Left renal pelvis (tissue), 4 donors: ENCODE measurements at places on chromosomes 7 and 10.

DNA sequence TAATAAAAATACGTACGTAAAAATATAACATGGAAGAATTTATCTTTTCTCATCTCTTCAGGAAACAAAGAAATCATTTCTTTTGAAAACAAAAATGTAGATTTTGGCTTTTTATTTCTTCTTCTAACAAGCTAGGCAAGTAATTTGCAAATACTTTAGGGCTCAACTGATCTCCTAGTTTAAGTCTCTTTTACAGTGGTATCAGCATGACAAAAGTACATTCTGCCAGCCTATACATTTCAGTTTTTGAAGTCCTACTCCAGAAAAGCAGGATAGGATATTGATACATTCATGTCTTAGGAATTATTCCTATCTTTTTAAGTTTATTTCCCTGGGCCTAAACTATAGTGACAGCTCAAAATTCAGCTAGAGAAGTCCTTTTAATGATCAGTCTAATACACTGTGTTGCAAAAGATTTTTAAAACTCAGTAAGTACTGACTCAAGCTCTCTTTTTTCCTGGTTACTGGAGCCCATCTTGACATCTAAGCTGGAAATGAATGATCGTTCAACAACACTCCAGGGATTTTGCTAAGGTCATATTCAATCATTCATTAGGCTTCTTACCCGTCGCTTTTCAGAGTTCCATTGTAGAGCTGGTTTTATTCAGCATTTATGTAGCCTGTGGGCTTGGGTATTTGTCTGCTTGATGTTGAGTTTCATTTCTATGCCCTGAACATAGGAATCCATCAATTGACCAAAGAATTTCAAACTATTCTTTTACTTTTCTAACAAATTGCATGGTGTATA is 12.2 kb upstream of the FAM53B start:
- no peak for DNase-seq

GRCh38 chr7:77450613-77451012 is 34.5 kb upstream of the GSAP start:
- DNase-seq, result no peak

GRCh38 chr10:119439922-119440321 is 102.6 kb downstream of the RGS10 start:
- DNase-seq, result no peak

DNA sequence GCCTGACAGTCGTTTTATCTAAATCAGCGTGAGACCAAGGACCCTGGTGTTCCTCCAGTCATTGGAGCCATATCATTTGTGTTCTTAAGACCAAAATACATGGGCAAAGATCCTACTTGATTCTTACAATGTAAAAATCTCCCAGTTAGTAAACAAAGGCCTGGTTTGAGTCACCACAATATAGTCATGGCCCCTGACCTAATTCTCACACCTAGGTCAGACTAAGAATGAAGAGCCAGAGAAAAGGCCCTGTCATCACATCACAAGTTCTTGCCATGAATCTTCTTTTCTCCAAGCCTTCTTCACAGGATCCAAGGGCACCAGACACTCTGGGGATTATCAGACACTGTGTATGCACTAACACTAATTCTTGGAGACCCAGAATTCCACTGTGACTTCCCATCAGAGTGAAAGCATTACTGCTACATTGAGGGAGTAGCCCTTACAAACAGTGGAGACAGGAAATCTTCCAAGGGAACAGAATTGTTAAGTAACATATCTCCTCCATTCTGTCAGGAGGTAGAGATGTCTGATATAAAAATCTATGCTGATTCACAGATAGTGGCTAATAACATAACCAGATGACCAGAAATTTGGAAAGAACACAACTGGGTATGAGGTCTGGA is 7.6 kb upstream of the ERVW-1 start:
- no peak for DNase-seq

GRCh38 chr10:129745186-129745750 is 218.8 kb downstream of the EBF3 start:
- DNase-seq, result no peak

DNA sequence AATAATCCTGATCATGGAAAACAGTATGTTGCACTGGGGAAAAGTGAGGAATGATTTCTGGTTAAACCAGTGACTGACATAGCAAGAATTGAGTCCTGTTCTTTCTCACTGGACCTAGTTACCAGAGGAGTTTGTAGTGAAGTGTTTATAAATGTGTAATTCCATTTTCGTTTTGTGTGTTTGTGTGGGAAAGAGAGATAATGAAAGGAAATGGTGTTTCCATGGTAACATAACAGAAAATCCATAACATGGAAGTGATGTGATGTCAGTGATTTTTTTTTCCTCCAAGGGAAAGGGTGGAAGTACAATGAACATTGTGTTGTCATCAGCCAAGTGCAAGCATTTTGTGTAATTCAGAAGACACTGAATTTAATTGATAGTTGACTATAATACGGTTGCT is 283.9 kb downstream of the PLXDC2 start:
- DNase-seq, result no peak

DNA sequence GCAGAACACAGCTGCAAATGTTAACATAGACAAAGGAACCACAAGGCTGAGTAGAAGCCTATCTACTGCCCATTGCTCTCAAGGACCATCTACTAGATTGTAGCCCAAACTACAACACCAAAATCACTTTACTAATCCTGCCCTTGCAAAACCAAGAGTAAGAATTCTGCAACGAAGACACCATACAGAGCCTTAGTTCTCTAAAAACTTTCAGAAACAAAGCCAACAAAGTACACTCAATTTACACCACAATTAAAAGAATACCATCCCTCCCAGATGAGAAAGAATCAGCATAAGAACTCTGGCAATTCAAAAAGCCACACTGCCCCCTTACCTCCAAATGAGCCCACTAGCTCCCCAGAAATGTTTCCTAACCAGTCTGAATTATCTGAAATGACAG is 294.3 kb downstream of the CTNNA3 start:
- DNase-seq, result no peak

DNA sequence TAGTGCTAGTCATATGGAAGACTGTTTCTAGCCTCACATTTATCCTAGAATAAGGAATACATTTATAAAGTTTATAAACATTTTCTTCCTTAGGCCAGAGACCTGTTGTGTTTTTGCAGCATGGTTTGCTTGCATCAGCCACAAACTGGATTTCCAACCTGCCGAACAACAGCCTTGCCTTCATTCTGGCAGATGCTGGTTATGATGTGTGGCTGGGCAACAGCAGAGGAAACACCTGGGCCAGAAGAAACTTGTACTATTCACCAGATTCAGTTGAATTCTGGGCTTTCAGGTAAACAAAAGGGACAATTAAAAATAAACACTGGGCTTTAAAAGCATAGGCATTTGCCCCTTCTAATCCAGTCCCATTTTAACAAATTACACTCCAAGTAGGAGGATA is 4.2 kb downstream of the LIPF start:
- DNase-seq, result no peak

DNA sequence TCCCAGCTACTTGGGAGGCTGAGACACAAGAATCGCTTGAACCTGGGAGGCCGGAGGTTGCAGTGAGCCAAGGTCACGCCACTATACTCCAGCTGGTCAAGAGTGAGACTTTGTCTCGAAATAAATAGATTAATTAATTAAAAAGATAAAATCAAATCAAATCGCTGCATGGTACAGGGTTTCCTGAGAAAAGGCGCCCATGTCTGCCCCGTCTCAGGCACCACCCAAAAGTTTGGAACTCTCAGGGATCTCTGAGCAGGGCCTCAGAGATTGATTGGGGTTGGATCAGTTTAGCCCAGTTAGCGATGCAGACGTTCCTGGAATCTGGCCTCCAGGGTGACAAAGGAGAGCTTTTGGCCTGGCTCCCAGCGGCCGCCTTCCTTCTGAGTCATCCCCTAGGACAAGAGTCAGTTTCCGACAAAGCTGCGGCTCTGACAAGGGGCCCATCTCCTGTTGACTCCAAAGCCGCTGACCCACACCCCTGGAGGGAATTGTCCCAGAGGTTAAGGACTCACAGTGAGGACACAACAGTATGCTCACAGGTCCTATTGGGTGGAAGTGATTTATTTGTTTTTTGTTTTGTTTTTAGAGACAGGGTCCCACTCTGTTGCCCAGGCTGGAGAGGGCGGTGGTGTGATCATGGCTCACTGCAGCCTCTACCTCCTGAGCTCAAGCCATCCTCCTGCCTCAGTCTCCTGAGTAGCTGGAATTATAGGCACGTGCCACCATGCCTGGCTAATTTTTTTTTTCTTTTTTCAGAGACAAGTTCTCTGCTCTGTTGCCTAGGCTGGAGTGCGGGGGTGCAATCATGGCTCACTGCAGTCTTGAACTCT is 6.8 kb downstream of the ORAI2 start:
- no peak for DNase-seq

DNA sequence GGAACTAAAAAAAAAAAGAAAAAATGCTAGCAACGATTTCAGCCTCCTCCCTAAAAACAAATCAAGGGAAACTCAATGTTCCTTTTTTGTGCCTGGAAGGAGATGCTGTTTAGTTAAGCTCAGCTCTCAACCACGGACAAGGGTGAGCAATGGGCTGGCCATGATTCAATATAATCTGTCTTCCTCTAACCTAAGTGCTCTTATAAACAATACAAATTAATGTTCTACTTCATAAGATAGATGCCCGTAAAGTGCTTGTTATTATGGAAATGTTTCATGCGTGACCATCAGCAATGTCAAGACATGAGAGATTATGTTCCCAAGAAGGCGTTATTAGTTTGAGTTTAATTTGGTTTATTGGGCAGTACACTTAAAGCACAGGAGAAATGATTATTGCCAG is 320.3 kb downstream of the SFMBT2 start:
- no peak for DNase-seq

DNA sequence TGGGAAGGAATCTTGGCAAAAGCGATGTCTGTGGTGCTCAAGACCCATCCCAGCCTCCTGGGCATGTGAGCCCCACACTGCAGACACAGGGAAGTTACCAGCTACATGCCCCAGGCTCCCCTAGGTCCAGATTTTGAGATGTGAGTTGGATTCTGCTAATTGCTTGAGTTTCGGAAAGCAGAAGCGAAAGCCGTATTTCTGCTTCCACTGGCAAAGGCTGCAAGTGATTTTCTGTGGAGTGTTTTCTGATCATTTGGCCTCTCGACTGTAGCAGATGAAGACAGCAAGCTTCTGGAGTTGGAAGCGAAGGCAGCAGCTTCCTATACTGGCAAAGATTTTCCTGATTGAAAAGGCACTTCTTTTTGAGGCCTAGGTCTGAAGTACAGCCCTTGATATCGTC is 29.6 kb downstream of the ANKRD16 start:
- no peak for DNase-seq

GRCh38 chr7:30841025-30841735 is 70.0 kb downstream of the MINDY4 start:
- DNase-seq, result no peak

DNA sequence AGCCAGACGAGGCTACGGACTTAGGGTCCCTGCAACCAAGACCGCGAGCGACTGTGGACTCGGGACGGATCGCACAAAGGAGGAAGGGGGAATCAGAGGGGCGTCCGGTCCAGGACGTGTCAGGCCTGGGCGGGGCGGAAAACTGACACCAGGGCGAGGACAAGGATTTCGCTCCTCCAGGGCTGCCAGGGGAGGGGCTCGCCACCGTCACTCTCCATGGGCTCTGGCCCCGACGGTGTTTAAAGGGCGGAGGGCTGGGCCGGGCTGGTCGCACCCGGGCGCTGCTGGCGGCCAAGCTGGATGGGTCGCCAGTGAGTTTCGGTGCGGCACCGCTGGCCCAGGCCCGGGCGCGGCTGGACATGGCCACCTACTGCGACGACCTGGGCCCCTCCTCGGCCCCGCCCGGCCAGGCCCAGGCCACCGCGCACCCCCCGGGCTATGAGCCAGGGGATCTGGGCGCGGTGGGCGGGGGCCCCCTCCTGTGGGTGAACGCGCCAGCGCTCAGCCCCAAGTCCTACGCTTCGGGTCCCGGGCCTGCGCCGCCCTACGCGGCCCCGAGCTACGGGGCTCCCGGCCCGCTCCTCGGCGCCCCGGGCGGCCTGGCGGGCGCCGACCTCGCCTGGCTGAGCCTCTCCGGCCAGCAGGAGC is at the start of gene FOXI2:
TSS of gene FOXI2 (plus strand) at position 271 of the 648 bp plus-strand sequence. CDS start at position 360, 89 bp downstream.
- DNase-seq, result no peak

GRCh38 chr10:69065406-69066361 is 22.2 kb upstream of the SRGN start:
- DNase-seq, result no peak

- DNase-seq, result no peak
Observed at GRCh38 chr7:138164804-138165203, 88.5 kb downstream of the AKR1D1 start.

DNA sequence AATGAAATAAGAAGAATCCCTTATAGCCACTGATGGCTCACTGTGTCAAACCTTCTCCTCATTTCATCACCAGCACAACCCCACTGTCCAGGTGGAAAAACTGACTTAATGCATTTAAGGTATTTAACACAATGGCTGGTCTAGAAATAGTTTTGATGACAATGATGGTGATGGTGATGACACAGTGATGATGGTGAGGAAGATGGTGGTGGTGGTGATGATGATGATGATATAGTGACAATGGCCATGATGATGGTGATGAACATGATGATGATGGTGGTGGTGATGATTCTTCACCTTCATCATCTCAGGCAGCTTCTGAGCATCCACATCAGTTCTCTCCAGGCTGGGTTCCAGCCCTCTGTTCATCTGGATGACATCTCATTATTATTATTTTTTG is 186.6 kb downstream of the TCERG1L start:
- DNase-seq, result no peak

DNA sequence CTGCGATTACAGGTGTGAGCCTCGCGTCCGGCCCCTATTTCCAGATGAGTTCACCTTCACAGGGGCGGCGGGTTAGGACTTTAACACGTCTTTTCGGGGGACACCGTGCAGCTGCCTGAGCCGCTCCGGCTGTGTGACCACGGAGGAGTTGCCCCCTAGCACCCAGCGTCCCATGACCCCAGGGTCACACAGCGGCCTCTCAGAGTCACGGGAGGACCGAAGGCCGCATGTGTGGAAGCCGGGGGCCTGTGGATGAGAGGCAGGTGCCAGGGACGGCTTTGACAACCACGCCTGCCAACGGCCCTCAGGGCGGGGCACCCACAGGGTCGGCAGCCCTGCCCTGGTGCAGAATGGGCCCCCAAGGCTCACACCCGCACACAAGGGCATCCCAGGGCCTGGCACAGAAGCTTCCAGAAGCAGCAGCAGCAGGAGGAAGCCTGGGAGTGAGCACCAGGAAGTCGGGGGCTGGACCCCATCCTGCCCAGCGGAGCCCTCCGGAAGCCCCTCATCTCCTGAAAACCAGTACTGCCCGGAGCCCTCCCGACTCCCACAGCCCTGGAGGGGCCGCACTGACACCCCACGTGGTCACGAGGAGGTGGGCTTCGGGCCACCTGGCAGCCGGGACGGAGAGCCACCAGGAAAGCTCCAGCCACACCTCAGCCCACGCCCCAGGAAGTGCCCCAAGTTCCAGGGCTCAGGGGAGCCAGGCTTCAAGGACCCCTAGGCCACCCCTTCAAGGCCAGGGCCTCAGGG is 32.7 kb downstream of the ADAP1 start:
- DNase-seq, result no peak

- DNase-seq, result no peak
Observed at GRCh38 chr7:38321515-38321944, 48.1 kb upstream of the TARP start.

GRCh38 chr7:907158-907980 is 31.0 kb downstream of the GET4 start:
- DNase-seq, result no peak
